ENCODE measurements at places on chromosomes 5 and 9.

GRCh38 chr5:146993876-146994530, 115.4 kb upstream of the PPP2R2B start:
- DNase-seq: no peak

GRCh38 chr5:168156170-168156569, 135.3 kb upstream of the WWC1 start:
- no peak for DNase-seq

DNA sequence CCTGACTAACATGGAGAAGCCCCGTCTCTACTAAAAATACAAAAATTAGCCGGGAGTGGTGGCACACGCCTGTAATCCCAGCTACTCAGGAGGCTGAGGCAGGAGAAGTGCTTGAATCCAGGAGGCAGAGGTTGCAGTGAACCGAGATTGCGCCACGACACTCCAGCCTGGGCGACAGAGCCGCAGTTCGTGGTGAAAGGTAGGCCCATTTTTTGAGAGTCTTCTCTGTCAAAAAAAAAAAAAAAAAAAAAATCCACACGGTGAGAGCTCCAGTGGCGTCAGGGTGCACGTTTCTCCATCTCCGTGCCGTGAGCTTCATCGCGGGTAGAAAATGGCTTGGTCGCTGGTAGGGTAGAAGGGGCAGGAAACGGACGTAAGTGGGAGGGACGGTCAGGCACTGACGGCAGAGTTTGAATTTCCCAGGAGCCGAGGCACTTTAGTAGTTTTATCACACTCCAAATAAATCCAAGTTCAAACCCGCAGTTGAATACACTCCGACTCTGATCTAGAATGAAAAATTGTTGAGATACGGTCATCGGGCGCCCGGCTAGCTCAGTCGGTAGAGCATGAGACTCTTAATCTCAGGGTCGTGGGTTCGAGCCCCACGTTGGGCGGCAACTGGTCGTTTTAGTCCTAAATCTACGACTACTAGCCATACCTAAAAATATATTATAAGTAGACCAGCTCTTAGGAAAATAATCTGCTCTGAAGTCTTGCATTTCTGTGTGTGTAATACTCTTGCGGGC, 2.4 kb upstream of the TRIM7 start:
- no peak for DNase-seq

DNA sequence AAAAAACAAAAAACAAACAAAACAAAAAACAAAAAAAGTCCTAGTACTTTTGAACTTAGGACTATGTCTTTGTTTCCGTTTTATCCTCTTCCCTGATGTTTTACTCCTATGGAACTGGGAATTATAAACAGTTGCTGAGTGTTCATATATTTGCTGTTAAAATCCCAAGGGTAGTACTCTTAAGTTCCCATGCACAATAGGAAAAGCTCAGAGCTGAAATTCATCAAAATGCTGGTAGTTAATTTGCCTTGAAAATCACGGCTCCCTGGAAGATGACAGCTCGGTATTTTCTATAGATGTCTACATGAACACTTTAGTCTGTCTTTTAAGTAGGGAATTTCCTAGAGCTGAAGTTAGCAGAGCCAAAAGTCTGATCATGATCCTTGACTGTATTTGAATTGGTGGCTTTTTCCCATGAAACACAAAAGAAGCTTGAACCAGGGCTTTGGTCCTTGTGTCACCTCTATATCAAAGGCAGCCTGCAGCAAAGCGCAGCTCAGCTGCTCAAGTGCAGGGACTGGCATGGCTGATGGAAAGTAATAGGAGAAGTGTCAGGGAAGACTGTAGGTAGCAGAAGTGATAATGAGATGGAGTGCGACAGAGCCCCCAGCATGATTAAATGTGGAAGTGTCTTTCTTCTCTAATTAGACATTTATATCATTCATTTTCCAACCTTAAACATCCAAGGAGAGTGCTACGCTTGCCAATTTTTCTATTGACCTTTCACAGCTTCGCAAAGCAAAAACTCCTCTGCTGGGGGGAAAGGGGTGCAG, 310.9 kb downstream of the TRIM36 start:
- DNase-seq: no peak

DNA sequence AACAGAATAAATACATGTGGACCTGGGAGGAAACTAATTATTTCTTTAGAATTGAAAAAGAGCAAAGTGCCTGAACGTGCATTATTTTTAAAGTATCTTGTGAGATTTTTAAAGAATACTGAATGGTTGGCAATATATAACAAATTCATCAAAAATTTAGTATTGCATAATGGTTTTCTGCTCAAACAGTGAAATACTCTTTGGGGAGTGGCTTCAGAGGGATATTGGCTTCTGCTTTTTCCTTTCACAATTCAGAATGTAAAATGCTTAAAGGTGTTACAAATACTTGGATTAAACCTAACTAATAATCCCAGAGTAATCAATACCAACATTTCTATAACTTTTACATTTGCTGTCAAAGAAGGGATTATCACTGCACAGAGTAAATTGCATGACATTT, 379.3 kb upstream of the CHD1 start:
- no peak for DNase-seq

- no peak for DNase-seq
Observed at GRCh38 chr5:69075522-69076179, 18.2 kb upstream of the SLC30A5 start.

DNA sequence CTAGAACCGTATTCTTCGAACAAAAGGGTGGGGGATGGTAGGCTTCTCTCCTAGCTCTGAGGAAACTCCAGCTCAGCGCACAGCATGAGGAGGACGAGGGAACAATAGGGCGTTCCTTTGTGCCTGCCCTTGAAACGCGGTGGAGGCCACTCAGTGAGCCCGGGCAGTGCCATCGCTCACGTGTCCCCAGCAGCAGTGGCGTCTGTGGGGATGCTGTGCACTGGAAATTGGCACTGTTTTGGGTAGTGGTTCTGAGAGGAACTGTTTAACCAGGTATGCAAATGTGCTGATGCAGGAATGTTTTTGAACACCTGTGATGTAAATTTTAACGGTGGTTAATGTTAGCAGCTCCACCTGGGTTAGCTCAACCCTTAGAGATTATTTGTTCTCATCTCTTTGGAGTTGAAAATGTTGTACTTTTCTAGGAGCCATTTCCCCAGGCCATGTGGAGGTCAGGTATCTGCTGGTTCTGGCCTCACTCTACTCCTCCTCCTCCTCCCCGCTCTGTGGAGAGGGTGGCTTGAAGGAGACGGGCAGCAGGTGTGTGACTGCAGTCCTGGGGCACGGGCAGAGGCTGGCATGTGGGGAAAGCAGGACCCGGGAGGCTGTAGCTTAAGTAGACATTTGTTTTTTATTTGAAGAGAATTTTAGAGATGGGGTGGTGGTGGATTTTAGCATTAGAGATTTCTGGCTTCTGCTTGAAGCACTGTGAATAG, 48.3 kb downstream of the EHMT1 start:
- DNase-seq: no peak

GRCh38 chr5:172870291-172870714, 36.3 kb downstream of the ERGIC1 start:
- DNase-seq: no peak

DNA sequence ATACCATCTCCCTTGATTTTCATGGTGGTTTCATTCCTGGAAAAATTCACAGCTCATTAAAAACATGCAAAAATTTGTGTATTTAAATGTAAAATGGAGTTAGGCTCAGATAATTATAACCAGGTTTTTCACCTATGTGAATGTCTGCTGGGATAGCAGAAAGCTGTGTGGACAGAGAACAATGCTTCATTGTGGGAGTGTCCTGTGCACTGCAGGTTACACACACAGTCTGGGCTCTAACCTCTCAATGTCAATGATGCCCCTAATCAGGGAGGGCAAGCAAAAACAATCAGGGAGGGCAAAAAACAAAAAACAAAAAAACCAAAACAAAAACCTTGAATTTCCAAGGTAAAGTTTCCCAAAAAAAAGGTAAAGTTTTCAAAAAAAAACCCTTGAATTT, 158.9 kb upstream of the KLF9 start:
- DNase-seq: no peak

DNA sequence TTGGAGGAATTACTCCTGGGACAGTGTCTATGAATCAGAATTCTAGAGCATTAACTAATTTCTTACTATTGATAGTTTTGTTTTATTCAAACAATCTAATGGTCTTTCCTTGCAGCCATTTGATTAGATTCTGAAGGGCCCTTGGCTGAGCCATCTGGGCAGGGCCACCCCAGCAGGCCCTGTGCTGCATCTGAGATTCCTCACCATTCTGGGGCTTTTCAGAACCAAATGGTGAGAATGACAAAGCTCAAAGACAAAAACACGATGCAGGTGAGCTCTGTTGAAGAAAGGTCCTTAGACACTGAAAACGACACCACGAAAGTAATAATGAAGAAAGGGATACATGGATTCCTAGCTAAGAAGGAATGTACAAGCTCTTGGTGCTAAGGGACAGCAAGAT, 321.0 kb upstream of the IRX4 start:
- no peak for DNase-seq

DNA sequence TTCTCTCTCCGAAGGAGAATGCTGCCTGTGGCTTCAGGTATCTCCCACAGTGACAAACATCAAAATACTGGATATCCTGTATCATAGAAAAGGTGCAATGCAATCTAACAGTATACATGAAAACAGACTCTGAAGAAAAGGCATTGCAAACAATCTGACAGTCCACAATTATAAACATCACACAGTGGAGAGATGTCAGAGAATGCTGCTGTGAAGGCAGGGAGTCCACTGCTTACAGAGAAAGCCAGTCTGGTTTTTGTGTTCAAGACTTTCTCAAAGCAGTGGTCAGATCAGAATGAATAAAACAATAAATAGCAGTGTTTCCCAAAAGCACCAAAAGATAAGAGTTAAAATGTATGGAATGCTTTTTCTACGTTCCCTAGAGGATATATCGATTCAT, 28.7 kb downstream of the TTC23L start:
- DNase-seq: no peak

- peak; percentile 4 for DNase-seq
Observed at GRCh38 chr9:89234205-89235067, 55.8 kb upstream of the SHC3 start.

DNA sequence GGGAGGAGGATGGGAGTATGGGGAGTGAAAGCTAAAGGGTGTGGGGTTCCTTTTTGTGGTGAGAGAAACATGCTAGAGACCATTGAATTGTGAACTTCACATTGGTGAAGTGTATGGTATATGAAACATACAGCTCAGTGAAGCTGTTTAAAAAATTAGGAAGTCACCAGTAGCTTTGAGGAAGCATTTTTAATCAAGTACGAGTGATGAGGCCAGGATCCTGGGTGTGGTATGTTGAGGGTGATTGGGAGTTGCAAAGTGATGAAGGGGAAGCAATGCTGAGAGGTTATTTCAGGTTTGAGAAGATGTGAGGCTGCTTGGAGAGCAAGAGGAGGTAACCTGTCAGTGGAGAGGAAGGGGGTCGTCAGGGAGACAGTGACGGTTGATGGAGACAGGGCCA, 22.7 kb upstream of the CLK4 start:
- DNase-seq: no peak

DNA sequence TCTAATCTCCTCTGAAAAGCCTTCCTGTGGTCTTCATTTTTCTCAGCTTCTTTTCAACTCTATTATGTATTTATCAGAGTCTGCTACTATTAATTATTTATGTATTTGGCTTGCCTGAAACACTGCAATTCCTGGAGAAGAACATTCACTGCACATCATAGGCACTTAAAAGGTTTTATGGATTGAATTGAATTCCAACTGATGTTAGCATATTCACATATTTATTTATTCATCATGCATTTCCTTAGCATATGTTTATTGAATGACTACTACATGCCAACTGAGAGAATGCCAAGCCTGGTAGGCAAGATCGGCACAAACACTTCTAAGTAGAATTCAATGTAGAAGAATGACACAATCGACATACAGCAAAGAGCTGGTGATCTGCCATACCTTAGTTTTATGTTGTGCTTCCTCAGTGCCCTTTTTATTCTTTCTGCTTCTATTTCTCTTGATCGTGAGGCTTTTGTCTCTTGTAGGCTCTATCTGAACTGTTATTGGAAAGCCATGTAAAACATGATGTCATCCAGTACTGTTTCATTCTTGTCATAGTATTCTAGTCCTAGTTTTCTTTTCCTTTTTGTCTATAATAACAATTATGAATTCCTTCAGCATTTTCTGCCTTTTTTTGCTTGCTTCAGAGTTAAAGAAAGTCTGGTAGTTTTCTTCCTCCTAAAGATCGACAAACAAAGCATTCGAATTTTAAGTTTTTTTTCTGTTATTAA, 454.2 kb downstream of the TLE4 start:
- no peak for DNase-seq

- no peak for DNase-seq
Observed at GRCh38 chr9:134738869-134739659, 97.5 kb downstream of the COL5A1 start.

DNA sequence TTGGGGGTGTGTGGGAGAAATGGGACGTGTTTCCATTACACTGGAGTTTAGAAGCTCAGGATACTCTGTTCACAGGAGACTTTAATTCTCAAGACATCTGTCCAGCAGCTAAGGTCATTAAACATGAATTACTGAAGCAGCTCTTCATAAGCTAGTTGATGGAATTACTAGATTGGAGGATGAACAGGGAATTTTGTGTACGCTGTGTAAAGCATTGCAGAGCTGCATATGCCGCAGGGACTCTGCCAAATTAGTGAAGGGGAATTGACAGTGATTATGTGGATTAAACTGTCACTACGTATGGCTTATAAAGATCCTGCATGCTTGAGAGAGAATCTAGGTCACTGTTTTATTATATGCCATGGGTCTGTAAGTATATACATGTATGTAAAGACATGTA, 177.5 kb upstream of the TBC1D2 start:
- no peak for DNase-seq

DNA sequence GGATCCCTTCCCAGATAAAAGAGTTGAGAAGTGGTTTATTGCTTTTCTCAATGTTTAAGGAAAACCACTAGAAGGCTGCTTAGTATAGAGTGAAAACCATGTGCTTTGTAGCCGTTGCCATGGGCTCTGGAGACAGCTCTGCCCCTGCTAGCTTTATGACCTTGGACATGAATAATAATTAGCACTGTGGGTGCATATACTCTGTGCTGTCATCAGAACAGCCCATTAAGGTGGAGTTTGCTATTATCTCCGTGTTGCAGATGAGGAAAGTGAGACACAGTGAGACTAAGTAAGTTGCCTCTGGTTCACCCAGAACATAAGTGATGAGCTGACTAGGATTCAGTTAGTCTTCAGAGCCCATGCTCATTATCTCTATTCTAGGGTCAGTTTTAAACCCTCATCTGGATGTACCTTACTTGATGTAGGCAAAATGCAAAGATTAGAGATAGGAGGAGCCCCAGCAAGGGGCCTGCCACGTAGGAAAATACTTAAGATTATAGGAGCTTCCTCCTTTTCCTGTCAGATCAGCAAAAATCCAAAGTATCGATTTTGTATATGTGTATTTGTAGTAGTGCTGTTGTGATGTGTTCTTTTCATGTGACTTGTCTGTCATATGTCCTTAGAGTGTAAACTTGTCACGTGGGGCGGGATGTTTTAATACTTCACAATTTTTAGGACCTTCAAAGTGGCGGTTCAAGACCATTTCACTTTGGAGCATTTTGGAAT, 102.5 kb downstream of the TLE4 start:
- DNase-seq: no peak

DNA sequence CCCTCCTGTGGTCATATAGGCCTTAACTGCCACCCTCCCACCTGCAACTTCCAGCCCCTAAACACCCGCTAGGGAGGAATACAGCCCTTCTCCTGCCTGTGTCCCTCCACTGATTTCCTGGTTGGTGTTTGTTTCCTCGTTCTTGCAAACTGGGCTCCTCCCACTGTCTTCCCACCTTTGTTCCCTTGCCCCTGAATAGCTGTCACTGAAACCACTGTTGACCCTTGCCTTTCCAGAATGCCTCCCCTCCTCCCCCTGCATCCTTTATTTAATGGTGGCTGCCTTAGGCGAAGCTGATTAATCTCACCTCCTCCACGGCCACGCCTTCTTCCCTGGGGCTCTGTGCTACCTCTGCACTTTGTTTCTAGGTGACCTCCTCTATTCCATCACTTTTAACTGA, 626.7 kb downstream of the BNC2 start:
- no peak for DNase-seq

- no peak for DNase-seq
Observed at GRCh38 chr5:44943647-44944046, 134.9 kb downstream of the MRPS30 start.
